ENCODE measurements at places on chromosomes 12 and 14.

DNA sequence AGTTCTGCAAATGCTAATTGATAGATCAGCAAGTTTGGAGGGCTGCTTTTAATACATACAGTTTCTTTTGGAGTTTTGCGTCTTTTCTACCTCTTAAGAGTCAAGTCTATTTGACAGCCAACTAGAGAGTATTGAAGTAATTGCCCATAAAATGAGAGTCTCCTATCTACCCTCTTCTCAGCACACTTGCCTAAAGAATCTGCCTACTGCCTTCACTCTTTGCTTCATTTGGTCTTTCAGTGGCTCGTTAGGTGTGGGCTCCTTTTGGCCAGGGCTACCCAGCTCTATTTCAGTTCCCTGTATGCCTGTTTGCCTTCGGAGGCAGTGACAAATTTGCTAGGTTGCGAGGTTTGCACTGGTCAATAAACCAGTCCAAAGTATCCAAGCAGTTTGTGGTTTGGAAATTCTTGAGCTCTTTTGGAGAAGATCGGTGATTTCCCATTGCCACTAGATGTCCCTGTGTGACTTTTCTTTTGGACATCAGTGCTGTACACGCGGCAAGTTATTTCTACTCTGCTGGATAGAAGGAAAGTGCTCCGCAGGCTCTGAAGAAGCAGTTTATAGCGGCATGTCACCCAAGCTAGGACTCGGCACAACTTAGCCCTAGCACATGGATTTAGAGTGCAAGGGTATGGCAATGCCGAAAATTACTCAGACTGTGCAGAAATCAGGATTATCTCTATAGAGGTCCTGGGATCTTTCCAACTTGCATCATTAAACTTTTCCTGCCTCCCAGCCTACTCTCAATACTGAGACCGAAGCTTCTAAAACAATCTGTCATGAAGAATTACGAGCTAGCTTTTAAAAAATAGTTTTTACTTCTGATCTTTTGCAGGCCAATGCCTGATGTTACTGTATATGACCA, 38.6 kb downstream of the MGST1 start:
- DNase-seq = no peak

GRCh38 chr12:121209221-121209620, 708 bp upstream of the P2RX4 start:
- peak; percentile 23 for DNase-seq

DNA sequence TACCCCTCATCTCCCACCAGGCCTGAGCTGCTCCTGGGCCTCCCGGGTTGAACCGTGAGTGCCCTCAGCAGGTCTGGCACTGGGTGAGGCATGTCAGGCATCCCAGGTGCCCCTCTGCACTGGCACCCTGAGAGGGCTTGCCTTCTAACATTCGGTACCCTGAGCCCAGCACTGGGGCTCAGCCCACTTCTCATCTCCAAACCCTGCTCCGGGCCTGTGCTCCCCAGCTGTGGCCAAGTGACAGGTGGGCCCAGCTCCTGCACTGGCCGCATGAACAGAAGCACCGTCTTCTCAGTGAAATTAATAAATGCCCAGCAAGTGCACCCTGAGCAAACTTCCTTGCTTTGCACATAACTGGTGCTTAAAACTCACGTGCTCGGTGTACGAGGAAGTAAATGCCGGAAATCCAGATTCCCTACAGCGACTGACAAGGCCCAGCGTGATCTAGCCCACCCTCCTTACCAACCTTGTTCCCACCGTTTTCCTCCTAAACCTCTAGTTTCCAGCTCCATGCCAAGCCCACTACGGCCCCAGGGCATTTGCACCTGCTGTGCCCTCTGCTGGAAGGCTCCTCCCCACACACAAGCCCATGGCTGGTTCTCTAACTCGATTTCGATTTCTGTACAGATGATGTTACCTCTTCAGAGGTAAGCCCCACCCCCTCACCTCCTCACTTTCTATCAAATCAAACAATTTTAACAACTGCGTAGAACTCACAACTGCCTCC, 115.2 kb upstream of the NCOR2 start:
- DNase-seq = no peak

DNA sequence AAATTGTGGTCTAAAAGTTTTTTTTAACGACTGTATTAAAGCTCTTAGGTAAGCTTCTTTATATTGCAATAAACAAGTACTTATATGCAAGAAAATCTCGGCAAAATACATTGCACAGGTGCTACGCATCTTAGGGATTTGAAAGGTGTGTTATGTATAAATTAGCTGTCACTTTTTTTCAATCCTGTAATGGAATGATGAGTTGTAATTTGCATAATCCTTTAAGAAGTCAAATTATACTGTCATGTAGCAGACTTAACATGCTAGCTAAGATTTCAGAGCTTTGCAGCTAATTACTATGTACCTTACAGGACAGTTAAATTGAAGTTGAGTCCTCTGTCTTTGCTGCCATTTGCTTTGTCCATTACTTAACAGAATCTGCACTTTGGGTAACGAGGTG, 117.5 kb downstream of the NPAS3 start:
- DNase-seq = no peak

DNA sequence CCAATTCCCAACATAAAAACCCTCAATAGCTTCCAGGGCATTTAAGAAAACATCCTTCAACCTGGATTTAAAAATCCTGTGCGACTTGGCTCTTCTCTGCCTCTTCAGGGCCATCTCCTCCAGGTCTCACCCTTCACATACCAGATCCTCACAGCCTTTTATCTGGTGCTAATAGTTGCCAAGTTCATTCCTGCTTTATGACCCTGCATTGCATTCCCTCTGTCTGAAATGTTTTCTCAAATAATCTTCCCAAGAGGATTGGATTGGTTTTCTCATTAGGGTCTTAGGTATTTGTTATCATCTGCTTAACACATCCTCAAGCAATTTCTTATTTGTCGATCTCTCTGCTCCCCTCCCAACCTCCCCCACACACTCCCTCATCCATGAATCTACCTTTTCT, 832.0 kb downstream of the GALC start:
- DNase-seq = no peak

DNA sequence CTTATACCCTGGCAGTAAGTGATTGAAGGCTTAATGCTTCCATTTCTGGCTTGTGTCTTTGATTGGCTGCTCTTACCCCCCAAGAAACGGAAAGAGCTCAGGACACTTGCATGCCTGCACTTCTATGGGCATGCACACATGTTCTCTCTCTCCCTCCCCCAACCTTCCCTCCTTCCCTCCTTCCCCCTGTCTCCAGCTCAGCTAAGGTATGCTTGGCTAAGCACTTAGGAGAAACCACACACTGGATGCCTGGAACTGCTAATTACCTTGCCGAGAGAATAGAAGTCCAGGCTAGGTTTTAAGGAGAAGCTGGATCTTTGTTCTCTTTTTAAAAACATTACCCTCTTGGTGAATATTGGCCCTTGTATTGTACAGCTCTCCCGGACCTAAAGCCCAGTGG, 1072.8 kb upstream of the TMEM132C start:
- no peak for DNase-seq

- DNase-seq = no peak
Measured at GRCh38 chr12:52519826-52520662, at the start of gene KRT5. Gene KRT5 (minus strand): TSS chr12:52520394. CDS start chr12:52520296, 98 bp downstream.

DNA sequence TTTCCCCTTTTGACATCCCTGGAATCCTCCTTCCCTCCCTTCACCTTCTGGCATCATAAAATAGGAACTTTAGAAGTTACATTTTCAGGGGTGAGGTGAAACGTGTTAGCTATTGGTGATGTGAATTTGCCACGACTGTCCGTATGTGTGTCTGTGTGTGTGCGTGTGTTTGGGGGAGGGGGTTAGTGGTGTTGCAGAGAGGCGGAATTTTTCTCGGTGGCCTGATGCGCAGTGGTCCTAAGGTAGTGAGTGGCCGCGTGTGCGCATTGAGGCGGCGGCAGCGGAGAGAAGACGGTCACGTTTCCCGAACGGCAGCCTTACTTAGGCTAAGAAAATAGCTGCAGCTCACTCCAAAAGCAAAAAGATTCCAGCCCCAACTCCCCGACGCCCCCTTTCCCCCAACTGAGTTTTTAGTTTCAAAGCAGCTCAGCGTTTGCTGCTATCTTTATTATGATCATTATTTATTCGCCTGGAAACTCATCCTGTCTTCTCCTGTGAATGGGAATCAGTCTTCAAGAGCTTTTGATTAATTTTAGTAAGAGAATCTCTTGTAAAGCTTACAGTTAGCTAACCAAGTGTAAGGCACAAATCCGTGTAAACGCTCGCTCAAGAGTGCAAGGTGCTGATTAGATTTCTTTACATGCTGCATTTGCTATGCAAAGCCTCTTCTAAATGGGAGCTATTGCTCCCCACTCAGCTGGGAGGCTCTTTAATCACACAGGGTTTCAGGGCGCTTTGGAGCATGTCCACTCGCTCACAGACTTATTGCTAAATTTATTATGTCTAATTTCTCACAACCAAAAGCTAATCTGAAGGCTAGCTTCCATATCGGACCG, 4.7 kb downstream of the FLRT2 start:
- DNase-seq = no peak

- no peak for DNase-seq
Measured at GRCh38 chr14:71397371-71397770, 490.1 kb downstream of the PCNX1 start.

DNA sequence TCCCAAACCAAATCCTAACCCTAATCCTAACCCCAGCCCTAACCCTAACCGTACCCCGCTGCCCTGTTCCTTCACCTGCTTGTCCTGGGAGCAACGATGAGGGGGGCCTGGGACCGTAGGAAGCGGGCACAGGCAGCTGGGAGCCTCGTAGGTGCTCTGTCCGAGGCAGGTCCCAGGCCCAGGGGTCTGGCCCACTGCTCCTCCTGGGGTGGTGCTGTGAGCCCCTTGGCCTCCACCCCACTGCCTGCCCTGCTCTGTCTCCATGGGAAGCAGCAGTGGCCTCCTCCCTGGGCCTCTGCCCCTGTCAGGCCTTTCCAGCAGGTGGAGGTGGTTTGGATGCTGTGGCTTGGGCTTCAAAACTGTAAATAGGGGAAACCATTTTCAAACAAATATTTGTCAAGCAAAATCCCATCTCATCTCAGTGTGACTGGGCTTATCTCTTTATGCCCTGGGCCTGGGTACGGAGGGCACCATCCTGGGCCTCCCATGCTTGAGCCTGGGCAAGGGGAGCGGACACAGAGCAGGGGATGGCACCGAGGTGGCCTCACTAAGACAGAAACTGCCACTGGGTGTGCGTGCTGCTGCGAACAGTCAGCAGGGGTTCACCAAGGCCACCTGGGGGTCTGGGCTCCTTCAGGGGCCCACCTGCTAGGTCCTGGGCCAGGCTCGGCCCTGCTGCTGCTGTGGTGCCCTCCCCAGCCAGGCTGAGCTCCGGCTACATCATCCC, 3.7 kb upstream of the BEGAIN start:
- no peak for DNase-seq

DNA sequence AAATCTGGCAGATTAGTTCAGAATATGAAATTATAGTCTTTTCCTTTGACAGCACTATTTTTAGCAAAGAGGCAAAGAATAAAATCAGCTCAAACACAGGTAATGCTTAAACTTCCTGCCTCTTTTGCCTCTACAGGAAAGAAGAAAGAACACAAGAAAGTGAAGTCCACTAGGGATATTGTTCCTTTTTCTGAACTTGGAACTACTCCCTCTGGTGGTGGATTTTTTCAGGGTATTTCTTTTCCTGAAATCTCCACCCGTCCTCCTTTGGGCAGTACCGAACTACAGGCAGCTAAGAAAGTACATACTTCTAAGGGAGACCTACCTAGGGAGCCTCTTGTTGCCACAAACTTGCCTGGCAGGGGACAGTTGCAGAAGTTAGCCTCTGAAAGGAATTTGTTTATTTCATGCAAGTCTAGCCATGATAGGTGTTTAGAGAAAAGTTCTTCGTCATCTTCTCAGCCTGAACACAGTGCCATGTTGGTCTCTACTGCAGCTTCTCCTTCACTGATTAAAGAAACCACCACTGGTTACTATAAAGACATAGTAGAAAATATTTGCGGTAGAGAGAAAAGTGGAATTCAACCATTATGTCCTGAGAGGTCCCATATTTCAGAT, 17.4 kb downstream of the TMPO start:
- no peak for DNase-seq

GRCh38 chr12:54988402-54989054, 4.0 kb upstream of the TESPA1 start:
- DNase-seq = no peak

GRCh38 chr12:94553130-94553519, 93.5 kb upstream of the CEP83 start:
- no peak for DNase-seq

DNA sequence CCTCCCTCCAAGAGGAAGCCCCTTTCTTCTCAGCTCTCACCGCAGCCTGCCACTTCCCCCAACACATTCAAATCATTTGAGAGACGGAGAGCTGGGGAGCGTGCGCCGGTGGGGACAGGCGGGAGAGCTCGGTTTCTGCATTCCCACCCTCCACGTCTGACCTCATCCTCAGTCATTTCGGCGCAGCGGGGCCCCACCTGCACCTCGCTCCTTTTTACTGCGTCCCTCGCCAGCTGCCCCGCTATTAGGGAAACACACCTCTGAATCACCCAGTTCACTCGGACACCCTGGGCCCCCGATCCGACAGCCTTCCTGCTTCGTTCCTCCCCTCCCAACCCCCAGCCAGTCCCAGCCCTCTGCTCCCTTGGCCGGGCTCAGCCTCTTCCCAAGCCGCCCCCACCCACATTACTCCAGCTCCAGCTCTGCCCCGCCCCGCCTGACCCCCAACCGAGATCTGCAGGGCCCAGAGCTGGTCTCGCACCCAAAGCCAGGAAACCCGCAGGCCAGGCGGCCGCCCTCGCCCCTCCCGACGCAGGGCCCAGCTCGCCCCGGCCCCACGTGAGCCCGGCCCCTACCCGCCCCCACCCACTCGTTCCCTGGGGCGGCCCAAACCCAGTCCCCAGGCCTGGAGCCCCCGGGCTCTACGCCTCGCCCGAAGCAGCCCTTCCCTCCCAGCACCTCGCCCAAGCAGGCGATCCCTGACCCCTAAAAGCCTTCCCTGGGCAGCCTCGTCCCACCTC, 783 bp downstream of the CORO1C start:
- DNase-seq = peak; percentile 54

- no peak for DNase-seq
Measured at GRCh38 chr12:13154027-13154538, 42.4 kb upstream of the EMP1 start.

DNA sequence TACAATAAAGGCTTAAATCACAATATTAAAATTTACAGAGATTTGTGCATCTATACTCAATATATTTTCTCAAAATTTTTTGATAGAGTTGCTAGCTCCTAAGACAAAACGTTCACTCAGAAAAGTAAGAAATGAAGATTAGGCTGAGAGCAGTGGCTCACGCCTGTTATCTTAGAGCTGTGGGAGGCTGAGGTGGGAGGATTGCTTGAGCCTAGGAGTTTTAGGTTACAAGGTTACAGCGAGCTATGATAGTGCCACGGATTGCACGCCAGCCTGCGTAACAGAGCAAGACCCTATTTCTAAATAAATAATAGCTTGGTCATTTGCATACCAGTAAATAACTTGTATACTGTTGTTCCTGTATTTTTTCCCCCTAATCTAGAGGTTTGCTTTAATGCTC, 35.0 kb upstream of the CFL2 start:
- DNase-seq = no peak

All from activated naive CD4-positive, alpha-beta T cell treated with anti-CD3 and anti-CD28 coated beads, Interleukin-2, amount 10 ng/mL, durations not matched to agents 7 days and 5 days (primary cell).